Activated naive CD8-positive, alpha-beta T cell treated with anti-CD3 and anti-CD28 coated beads, Interleukin-2, amount 50 U/mL, for 24 hours (primary cell): ENCODE measurements at places on chromosomes 1 and 21.

DNA sequence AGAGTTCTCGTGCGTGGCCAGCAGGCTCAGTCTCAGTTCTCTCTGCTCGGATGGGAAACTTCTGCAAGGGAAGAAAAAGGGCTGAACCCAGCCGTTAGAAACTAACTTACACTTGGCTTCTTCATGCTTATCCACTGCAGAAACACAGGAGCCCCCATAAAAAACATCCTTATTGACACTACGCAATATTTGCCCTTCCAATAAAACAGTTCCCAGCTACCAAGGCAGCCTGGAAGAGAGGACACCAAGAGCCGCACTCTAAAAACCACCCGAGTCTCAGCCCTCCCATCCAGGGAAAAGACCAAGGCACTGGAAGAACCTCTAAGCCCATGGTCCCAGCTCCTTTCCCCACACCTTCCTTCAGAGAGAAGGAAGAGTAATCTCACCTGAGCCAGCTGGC, 61.1 kb downstream of the SSBP3 start:
- DNase-seq, result no peak

DNA sequence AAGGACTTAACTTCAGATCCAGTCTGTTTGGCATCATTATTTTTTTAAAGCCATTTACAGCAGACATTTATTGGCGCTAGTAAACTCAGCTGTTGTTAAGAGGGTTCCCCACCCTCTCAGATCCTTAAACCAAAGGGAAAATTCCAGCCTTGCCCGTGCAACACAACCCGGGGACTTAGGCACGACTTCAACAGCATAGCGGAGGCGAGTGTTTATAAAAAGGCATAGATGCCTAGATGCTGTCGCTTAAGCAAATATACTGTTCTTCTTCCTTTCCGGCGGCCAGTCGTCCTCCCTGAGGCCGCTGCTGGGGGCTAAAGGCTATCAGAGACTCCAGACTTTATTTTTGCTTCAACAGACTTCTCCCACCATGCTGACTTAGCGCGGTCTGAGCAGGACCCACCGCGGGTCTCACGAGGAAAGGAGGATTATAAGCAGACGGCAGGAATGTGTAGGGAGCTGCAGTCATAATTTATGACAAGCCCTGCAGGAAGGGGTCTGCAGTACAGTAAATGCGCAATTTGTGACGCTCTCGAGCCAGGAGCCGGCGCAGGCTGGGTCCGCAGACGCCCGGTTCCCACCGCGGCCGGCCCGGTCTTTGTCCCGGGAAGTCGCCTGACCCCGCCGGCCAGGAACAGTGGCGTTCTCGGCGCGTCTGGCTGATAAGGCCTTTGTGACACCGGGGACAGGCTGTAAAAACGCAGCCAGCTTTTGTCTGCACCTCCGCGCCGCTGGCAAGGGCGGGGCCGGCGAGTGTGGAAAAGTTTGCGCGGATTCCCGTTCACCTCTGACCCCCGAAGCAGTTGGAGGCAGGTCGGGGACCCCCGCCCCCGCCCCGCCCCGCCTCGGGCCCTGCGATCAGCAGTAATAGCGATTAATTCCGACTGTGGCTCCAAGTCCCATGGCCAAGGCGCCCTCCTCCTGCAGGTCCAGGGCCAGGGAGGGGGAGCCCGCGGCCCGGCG, 61.2 kb upstream of the ARHGEF16 start:
- DNase-seq, result no peak

DNA sequence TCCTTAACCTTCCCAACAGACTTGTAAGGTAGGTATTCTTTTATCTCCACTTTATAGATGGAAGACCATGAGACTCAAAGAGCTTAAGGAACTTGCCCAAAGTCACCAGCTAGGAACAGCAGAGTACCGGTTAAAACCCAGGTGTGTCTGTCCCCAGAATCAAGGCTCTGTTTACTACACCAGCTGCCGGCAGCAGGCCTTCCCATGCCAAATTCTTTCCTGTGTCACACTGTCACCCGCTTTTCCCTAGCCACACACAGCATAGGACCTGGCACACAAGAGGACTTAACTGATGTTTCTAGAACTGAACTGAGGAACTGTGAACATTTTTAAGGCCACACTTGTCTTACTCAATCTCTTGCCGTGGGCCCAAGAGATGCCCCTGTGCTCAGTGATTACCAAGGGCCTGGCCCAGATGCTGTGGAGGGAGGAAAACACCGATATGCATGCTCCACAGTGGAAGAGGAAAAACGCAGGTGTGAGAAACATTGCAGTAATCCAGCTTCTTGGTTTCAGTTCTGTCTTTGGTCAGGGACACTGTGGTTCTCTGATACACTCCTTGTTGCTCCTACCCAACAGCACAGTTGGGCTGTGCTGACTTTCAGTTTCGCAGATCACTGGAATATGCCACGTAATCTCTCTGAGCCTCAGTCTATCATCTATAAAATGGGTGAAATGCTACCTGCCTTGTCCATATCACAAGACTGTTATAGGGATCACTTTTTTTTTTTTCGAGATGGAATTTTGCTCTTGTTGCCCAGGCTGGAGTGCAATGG, 13.9 kb upstream of the LY9 start:
- no peak for DNase-seq

- DNase-seq, result no peak
Observed at GRCh38 chr1:93597709-93598108, 83.9 kb downstream of the BCAR3 start.

DNA sequence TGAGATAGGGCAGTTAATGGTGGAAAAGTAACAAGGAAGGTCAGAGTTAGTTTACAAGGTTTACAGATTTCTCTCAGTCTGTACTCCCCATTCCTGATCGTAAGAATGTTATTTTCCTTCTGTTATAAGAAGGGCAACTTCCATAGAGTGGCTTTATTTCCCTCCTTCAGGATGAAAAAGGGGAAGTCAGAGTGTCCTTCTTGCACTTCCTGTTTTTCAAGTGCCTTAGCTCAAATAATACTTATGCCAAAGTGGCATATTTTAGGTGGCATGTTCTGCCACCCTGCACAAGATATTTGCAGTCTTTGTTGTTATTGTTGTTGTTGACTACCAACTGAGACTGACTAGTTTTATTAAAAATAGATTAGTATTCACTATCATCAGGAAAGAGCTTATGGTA, 730.7 kb upstream of the ADGRL4 start:
- DNase-seq, result no peak
